NCI-H774 (cell line): ENCODE measurements at places on chromosomes 4 and X.

- no peak for DNase-seq
These were observed 144.6 kb downstream of the KIT start for GRCh38 chr4:54802336-54802735.

DNA sequence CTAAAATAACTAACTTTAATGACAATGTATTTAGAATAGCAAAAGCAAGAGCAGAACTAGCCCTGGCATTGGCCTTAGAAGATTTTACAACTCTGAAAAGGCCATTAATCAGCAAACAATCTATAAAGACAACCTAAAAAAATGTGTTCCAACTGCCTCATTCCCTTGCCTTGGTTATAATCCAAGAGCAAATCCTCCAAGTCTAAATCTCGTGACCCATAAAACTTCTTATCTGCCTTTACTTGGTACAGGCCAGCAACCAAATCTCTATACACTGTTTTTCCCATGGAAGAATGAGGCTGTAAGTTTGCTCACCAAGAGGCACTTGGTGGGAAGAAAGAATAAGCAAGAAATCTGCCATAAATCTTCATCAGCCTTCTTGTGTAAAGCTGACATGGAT, 175.3 kb upstream of the MID1 start:
- DNase-seq: no peak

GRCh38 chr4:26785810-26786209, 74.8 kb upstream of the STIM2 start:
- DNase-seq: no peak

GRCh38 chr4:27245216-27245615, 384.6 kb downstream of the STIM2 start:
- DNase-seq: no peak

- DNase-seq: no peak
These were observed 211.8 kb downstream of the DTHD1 start for GRCh38 chr4:36493251-36493650.

DNA sequence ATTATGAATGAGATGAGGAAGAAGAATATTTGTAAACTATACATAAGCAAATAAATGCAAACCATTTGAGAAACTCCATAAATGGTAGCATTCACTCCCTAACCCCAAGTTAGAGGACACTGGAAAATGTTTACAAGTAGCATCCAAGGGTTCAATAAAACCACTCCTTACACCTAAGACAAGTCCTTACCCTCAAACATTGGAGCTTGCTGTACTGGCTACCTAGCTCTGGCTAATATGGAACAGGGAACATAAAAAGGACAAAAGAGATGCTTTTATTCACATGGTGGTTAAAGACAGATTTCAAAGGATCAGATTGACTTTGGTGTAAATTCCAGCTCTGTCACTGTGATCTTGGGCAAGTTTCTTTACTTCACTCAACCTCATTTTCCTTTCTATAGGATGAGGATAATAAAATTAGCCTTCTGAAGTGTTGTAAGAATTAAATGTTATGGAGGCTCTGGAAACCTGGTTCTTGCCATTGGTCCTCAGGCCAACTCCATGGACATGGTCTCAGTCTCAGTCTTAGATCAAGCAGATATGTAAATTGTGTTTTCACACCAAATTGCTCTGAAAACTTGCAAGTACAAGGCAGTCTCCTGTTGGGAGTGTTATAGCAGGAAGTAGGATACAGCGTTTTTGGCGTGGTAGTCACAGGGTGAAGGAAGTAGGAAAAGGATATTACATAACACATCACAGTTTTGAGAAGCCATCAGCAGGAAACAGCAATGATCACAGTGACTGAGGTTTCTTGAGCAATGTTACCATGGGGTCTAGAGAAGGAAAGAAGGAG, 3.3 kb downstream of the CXCL1 start:
- DNase-seq: no peak

DNA sequence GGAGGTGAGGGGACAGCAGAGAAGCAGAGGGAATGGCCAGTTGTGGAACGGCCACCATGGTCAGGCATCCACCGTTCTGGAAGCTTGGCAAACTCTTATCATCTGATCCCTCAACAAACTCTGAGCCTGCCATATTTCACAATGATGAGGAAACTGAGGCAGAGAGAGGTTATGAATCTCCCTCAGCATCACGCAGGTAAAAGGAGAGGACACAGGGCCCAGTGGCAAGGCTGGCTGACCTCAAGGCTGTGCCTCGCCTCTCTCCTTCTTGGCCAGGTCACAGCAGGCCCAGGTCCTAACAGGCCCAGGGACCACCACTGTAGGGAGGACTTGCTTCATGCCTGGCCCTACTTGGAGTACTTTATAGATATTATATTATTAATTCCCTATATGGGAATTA, 242.8 kb downstream of the EVC2 start:
- DNase-seq: no peak

GRCh38 chr4:87521319-87521718, 7.9 kb downstream of the SPARCL1 start:
- DNase-seq: no peak

- DNase-seq: peak; percentile 92
These were observed at the start of gene UCHL1 for GRCh38 chr4:41256740-41257256. Gene UCHL1, plus strand, starts transcription at chr4:41256928. Its CDS starts 49 bp downstream, at chr4:41256977.

DNA sequence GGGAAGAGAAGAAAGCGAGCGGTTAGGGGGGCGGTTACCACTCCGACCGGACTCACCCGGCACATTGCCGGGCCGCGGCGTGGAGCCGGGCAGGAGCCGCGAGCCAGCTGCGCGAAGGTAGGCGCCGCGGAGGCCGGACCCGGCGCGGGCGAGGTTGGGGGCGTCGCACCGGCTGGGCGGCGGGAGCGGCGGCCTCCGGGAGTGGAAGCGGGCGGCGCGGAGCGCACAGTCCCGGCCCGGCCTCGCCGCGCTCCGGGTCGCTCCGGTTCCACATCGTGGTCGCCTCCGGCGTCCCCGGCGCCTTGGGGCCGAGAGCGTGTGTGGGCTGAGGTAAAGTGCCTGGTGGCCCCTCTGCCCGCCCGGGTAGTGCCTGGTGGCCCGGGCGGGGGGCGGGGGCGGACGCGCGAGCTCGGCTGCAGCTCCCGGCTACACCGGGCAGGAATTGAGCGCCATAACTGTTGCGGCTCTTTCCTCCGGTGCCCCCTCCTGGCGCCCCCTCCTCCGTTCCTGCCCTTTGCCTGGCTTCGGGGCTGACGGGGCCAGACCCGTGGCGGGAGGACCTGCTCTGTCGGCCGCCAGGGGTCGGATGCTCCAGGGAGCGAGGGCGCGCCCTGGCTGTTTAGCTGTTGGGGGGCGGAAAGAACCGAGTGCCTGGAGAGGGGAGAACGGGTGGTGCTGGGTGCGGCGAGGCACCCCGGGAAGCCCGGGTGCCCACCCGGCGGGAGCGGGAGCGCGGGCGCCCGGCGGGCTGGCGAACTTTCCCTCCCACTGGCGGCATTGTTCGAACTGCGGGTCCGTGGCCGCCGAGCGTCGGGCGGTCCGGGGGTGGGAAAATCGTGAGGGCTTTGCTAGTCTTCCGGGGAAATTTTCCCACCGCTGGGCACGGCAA, 626 bp downstream of the JADE3 start:
- DNase-seq: no peak

GRCh38 chr4:77852892-77853495, 9.6 kb upstream of the MRPL1 start:
- DNase-seq: no peak

DNA sequence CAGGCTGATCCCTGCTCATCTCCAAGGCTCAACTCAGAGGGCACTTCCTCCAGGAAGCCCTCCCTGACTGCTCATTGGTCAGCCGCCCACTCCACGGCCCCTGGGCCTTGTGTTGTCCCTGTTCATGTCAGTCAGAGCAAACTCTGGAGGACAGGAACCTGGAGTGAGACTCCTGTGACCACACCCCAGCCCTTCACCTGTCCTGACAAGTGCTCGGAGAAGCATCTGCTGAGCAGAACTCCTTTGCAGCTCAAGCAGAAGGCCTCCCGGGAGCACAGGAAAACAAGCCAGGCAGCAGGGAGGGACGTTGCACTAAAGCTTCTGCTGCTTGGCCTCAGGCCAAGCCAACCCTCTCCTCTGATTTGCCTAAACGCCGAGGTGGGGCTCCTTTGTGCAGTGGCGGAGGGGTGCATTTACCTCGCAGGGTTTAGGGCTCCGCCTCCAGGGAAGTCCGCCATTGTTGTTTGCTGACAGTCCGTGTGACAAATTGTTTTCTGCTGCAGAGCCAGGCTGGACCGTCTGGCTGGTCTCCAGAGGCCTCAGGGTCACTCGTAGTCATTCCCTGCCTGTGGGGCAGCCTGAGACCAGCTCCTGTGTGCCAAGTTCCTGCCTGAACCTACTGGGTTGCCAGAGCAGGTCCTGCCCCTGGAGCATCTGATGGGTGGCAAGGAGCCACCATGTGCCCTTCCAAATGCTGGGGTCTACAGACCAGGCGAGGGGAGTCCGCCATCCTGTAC, 61.8 kb downstream of the C4orf50 start:
- DNase-seq: peak; percentile 94

DNA sequence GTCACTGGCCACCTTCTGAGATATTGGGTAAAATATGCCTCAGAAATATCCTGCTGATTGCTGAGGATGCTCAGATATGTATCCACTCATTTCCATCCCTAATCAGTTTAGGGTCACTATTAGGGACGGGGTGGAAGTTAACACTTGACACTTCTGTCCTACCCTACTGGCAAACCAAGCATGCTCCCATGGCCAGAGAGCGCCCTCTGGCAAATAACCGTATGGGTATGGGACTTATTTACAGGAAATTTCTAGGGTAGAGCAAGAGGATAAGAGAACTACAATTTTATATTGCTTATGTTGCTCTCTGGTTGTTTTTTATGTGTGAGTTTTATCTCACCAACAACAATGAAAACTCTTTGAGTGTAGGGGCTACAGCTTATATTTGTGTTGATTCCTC, 86.8 kb upstream of the TSPAN7 start:
- DNase-seq: no peak

DNA sequence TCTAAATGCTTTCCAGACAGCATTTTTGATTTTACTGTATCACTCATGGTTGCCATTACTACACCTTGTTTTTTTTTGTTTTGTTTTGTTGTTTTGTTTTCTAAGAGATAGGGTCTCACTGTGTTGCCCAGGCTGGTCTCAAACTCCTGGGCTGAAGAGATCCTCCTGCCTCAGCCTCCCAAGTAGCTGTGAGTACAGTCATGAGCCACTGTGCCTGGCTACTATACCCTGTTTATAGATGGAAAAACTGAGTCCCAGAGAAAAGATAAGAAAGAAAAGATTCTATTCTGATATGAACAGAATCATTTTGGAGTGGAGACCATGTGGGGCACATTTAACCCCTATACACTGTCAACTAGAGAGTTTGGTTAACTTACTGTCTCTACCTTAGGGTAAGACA, 20.0 kb downstream of the ADD1 start:
- DNase-seq: no peak

- peak; percentile 7 for DNase-seq
These were observed 416.7 kb downstream of the ZIC3 start for GRCh38 chrX:137982472-137983172.

DNA sequence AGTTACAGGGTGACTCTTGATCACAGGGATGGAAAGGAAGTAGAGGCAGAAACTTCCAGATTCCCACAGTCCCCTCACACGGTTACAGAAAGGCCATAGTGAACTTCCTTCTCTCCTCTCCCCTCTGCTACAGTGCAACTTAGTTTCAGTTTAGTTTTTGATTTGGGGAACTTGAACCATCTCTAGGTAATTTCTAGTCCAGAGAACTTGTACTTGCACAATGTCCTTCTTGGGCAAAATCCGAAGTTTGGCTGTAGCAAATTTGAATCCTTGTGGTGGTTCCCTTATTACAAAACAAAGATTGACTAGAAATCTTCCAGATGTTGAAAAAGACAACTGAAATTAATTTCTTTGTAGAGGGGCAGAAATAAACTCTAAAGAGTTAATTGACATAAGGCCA, 1.2 kb upstream of the BLTP1 start:
- no peak for DNase-seq

- DNase-seq: no peak
These were observed 32.2 kb upstream of the CCSER1 start for GRCh38 chr4:90095000-90095399.

GRCh38 chr4:88528861-88529260, 5.3 kb upstream of the PYURF start:
- DNase-seq: no peak

- no peak for DNase-seq
These were observed 35.3 kb upstream of the FGFR3 start for GRCh38 chr4:1757836-1758235.

DNA sequence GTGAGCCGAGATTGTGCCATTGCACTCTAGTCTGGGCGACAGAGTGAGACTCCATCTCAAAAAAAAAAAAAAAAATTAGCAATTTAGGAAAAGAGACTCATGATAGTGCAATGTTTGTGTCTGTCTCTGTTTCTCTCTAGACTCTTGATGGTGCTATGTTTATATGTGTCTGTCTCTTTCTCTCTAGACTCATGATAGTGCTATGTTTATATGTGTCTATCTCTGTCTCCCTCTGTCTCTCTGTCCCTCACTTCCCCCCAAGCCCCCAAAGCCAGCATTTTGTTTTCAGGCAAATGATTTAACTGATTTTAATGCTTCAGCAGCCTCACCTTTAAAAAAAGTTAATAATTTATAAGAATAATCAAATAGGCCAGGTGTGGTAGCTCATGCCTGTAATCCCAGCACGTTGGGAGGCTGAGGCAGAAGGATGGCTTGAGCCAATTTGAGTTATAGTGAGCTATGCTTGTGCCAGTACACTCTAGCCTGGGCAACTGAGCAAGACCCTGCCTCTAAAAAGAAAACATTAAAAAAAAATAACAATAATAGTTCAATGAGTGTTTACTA, 6.9 kb downstream of the MOB1B start:
- DNase-seq: no peak

DNA sequence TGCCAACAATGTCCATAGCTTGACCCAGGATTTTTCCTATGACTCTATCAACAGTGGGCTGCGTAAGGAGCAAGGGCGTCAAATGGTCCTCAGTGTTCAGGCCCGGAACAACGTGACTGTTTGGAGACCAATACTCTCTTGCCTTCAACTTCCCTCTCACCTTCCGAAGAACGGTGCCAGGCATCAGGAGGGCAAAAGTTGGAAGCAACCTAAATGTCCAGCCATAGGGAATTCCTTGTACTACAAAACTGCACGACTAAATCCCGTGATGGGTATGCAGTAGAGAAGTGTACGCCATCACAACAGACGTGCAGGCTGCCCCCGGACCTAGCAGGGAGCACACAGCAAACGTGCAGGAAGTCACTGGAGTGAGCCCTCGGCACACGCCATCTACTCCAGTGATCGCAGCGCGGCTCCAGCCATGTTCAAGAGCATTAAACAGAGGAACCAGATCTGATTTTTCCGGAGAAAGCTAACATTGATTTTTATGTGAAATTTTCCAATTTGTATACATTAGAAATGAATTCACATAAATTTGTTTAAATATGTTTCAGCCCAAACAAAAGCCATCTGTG, 79.0 kb downstream of the JAKMIP1 start:
- DNase-seq: no peak

GRCh38 chrX:31652650-31653049, 580.8 kb upstream of the FTHL17 start:
- no peak for DNase-seq

GRCh38 chr4:158133551-158133950, 39.3 kb downstream of the GASK1B start:
- DNase-seq: no peak

GRCh38 chr4:25813448-25814106, 49.2 kb downstream of the SEL1L3 start:
- no peak for DNase-seq
